ENCODE measurements at places on chromosomes 11 and 22.
A peak's percentile ranks its signal among the peaks of the same experiment; 100 is the strongest.

- DNase-seq: peak; percentile 52
Observed at GRCh38 chr11:8258784-8259183, 4.9 kb downstream of the LMO1 start.

DNA sequence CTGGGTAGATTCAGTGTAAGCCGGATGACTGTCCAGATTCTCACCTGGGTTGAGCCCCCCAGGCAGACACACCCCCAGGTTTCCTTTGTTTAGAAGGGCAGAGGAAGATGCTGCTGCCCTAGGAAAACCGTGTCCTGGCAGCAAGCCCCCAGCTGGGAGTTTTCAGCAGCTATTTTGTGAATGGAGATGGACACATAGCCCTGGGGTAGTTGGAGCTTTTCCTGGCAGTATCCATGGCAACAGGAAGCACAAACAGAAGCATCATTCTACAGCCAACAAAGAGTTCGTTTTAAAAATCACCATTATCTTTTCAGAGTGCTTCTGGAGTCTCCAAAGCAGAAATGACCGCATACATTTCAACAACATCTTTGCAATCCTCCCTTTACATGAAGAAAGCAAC, 245.5 kb downstream of the BRD1 start:
- no peak for DNase-seq

GRCh38 chr11:67056267-67057204, at the start of gene RHOD:
TSS of gene RHOD (plus strand) at chr11:67056847. CDS start at chr11:67056903, 56 bp downstream.
- DNase-seq: peak; percentile 46

- no peak for DNase-seq
Observed at GRCh38 chr22:36221799-36222751, 17.3 kb downstream of the APOL2 start.

DNA sequence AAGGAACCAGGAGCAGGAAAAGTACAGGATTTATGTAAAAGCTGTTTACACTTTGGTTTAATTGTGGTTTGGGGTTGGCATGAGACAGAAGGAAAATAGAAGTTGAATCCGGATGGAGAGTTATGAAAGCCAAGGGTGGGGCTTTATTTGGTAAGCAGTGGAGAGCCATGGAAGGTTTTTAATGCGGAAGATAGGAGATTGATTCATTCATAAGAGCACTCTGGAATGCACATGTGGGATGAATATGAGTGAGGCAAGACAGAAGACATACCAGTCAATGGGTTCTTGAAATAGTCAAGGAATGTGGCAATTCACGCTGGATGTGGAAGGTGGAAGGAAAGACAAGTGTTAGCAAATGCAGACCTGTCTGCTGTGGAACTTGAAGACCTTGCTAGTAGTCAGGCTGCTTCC, 9.3 kb upstream of the GLB1L3 start:
- DNase-seq: peak; percentile 67

DNA sequence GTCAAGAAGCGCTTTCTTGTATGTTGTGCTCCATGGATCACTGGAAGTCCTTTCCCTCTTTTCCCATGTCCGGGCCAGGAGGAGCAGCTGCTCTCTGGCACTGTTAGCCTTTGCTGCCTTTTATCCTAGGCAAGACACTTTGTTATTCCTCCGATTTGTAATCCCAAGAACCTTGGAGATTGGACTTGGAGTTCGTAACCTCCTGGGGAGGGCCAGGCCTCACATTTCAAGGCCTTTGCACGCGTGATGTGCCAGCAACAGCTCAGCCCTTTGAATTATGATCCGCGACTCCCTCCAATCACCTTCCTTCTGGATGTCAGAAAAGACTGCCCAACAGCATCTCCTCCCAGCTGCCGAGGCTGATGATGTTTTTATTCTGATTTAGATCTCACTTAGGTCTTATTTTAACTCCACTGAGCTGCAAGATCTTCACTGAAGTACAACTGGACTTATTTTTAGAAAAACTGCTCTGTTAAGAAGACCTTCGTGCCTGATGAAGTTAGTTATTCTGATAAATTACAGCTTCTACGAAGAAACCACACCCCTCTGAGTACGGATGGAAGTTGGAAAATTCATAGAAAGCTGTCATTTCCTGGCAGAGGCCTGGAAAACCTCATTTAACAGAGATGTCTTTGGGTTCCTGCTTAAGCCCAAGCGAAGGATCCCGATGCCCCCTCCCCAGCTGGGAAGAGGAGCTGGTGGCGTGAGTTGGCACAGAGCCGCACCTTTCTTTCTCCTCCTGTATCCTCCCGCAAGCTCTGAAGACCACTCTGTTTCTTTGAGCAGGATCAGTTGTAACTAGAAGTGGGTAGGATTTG, 62.4 kb downstream of the PARVB start:
- no peak for DNase-seq

DNA sequence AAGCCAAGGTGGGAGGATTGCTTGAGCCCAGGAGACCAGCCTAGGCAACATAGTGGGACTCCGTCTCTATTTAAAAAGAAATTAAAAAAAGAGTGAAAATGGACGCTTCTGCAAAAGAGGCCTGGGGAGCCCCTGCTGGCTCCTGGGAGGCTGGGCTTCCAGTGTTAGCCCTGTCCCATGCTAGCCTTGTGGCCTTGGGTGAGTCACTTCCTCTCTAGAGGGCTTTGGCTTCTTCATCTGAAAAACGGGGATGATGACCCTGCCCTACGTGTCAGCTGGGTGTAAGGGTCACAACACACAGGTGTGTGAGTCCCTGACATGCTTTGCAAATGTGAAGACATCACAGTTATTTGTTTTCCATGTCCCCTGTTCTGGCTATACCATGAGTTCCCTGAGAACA, 32.8 kb downstream of the FAM227A start:
- no peak for DNase-seq

DNA sequence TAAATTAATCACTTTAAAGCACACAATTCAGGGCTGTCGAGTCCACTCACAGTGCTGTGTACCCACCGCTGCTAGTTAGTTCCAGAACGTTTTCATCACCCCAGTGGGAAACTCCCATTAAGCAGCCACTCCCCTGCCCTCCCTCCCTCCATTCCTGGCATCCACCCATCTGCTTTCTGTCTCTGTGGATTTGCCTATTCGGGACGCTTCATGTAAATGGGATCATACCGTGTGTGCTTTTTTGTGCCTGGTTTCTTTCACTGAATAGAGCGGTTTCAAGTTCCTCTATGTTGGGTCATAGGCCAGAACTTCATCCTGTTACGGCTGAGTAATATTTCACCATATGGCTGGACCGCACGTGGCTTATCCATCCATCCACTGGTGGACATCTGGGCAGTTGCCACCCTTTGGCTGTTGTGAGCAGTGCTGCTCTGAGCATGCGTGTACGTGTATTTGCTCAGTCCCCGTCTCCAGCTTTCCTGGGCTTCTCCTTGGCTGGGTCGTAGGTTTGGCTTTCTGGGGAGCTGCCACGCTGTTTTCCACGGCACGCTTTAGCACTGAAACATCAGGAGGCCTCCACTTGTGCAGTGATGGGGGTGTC, 30.1 kb downstream of the ARHGAP8 start:
- no peak for DNase-seq

DNA sequence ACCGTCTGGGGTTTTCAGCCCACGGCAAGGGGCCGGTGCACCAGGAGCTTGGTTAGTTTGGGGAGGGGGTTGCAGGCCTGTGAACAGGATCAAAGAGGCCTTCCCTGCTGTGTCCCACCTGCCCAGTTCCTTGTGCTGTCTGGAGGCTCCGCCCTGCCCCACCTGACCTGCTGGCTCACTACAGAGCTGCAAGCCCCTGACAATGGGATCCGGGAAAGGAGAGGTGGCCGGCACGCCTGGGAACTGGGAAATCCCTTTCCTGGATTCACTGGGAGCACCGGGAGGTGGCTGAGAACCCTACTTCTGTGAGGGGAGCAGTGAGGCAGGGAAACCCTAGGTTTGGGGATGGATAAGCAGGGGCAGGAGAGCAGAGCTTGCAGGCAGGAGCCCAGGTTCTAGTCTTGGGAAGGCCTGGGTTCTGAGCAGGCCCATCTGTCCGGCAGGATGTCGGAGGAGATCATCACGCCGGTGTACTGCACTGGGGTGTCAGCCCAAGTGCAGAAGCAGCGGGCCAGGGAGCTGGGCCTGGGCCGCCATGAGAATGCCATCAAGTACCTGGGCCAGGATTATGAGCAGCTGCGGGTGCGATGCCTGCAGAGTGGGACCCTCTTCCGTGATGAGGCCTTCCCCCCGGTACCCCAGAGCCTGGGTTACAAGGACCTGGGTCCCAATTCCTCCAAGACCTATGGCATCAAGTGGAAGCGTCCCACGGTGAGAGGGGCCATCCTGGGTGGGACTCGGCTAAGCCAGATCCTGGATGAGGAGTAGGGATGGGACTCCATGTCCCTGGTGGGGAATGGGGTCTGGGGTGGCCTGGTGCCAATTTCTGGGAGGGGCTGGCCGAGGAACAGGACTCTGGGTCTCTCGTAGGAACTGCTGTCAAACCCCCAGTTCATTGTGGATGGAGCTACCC, 786 bp downstream of the CAPN1 start:
- peak; percentile 25 for DNase-seq

GRCh38 chr11:44271286-44271685, 38.7 kb downstream of the ALX4 start:
- DNase-seq: no peak

Measured in EL (cell line).